ENCODE measurements at places on chromosomes 1 and 21. TPM values are rescaled to one million over a fixed set of nuclear protein-coding genes. Genes with fewer than 3 reads are reported as not detected.

Gene FCRL6
- total RNA-seq: not detected

DNA sequence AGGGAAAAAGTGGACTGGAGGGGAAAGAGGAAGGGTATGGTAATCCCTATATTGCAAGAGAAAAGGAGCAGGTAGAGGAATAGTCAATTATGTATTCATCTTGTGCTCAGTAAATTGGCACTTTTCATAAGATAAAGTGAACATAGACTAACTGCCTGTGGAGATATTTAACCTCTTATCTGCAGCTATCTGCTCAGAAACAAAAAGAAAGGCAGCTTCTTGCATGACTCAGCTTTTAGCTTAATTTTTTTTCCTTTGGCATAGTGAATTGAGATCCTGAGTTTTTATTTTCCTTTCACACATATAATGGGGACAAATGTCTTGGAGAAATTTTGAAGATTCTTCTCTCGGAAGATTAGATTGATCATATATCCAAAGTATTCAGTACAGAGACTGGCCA lies 127.6 kb upstream of the F3 start:
- no peak overlapping the region for H3K27ac ChIP-seq
- DNase-seq: no peak
- H3K4me3 ChIP-seq: no peak overlapping the region
- peaks cover 11% of the 10 kb centered on the region for H3K36me3 ChIP-seq
- peaks cover 11% of the 10 kb centered on the region for H3K4me1 ChIP-seq

DNA sequence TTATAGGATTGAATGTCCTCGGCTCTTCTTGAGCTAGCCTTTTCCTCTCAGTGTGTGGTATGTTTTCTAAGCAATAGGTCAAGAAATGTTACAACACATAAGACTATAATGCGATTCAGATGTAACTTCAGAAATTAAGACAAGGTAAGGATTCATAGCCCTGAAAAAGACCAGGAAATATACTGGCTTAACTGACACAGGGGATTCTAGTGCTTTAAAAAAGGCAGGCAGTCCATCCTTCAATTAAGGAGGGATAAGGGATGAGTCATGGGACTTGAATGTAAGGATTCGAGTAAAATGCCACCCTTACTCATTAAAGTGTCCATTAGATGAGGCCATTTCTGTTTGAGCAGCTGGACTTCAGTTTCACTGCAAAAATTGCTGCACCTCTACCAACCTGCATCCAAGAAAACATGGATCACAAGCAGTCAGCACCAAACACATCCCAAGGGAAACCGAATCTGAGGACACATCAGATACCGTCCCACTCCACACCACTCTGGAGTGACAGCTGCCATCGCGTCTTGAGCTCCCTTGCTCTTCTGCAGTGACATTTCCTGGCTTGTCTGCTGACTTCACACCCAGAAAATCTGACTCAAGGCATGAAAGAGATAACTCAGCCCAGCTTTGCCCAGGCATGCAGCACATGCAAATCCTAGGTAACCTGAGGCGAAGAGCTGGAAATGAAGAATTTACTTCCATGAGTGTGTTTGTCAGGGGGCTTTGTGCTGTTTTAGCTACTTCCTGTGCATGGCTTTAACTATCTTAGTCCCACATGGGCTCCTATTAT lies 37.8 kb downstream of the NGF start:
- no peak overlapping the region for H3K4me3 ChIP-seq
- H3K27ac ChIP-seq: no peak overlapping the region
- peaks cover 6% of the 10 kb centered on the region for H3K4me1 ChIP-seq

Gene SELP
- not detected for total RNA-seq

Gene LRRC39
- 0.37 TPM for total RNA-seq

DNA sequence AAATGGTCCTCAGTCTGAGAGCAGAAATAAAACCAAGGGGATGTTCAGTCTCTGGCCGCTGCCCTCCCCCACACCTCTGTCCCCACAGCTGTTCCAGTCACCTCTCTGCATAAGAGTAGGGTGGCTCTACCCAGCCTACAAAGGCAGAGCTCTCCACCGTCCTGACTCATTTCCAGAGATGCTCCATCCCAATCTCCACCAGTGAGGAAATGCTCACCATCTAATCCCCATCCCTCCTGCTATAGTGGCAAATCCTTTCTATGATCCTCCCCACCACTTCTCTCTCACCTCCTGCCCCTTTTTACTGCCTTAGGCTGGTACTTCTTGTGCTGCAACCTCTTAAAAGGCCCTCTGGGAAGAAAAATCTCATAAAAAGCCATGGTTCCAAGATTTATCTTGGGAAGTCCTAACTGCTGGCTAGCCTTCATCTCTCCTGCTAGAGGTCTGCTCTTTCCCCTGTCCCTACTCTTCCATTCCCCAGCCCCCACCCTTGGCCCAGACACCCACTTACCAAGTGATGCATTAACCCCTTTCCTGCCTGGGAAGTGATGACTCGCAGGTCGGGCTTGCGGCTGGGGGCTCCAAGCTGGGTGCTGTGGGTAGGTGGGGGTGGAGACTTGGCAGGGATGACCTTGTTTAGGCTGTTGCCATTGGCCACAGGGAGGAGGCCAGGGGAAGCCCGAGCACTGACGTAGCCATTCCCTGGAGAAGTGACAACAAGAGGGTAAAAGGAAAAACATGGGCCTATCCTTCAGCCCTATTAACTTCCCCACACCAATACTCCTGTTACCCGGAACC lies 23.9 kb downstream of the MEF2D start:
- peak; percentile 81 for DNase-seq
- H3K4me3 ChIP-seq: no peak overlapping the region
- H3K36me3 ChIP-seq: peaks cover 15% of the 10 kb centered on the region
- no peak overlapping the region for H3K27ac ChIP-seq
- H3K4me1 ChIP-seq: no peaks in the 10 kb centered on the region

DNA sequence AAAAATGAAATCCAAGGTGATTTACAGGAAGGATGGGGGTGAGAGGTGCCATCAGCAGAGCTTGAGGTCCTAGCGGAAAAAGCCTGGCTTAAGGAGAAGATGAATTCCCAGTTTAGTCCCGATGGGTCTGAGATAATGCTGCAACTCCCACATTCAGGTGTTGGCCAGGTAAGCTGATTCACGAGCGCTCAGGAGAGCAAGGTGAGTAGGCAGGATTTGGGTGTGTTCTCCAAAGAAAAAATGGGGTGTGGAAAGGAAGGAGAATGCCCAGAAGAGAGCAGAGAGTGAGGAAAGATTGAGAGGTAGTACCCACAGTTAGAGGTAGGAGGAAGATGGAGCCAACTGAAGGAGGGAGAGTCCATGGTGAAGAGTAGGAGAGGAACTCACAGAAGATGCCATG lies 12.5 kb downstream of the RIMS3 start:
- H3K4me3 ChIP-seq: no peak overlapping the region
- no peaks in the 10 kb centered on the region for H3K27me3 ChIP-seq
- peaks cover 5% of the 10 kb centered on the region for H3K4me1 ChIP-seq
- H3K36me3 ChIP-seq: no peaks in the 10 kb centered on the region

GRCh38 chr1:160963521-160963920 lies 8.9 kb upstream of the ITLN2 start:
- no peak for DNase-seq
- no peaks in the 10 kb centered on the region for H3K27me3 ChIP-seq
- H3K4me3 ChIP-seq: no peak overlapping the region
- no peak overlapping the region for H3K27ac ChIP-seq
- H3K36me3 ChIP-seq: no peaks in the 10 kb centered on the region

GRCh38 chr1:20410503-20410902 lies 75.5 kb downstream of the CAMK2N1 start:
- peaks cover 18% of the 10 kb centered on the region for H3K27me3 ChIP-seq
- H3K4me1 ChIP-seq: no peaks in the 10 kb centered on the region
- H3K36me3 ChIP-seq: no peaks in the 10 kb centered on the region
- DNase-seq: no peak
- H3K27ac ChIP-seq: no peak overlapping the region

DNA sequence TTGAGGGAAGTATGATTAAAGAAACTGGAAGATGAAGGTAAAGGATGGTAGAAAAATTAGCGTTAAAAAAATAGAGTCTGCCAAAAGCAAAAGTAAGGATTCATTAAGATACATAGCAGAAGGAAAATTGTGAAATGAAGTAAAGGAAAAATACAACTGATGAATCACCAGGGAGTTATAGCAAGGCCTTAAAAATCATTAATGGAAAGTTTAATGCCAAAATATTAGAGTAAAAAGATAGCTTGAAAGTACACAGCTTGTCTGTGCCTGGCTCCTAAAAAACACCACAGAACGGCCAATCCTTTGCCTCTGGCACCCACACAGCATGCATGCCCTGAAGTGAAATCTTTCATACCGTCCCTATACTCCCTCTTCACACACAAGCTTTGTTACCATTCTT lies 66.9 kb upstream of the APOBEC4 start:
- no peak overlapping the region for H3K27ac ChIP-seq
- H3K4me1 ChIP-seq: peaks cover 3% of the 10 kb centered on the region
- no peaks in the 10 kb centered on the region for H3K27me3 ChIP-seq
- no peak for DNase-seq
- H3K4me3 ChIP-seq: no peak overlapping the region
- H3K36me3 ChIP-seq: no peaks in the 10 kb centered on the region

DNA sequence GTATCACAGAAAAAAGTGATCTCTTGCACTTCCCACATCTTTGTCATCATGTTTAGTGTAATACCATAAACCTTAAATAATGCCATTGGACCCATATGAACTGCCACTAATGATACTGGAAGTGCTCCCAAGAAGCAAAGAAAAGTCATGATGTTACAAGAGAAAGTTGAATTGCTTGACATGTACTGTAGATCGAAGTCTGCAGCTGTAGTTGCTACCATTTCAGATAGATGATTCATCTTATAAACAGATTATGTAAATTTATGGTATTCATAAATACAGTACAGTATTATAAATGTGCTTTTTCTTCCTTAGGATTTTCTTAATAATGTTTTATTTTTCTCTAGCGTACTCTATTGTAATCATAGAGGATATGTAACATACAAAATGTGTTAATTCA lies 30.1 kb upstream of the LAMC2 start:
- no peak for DNase-seq
- H3K27ac ChIP-seq: no peak overlapping the region
- H3K36me3 ChIP-seq: no peaks in the 10 kb centered on the region
- no peak overlapping the region for H3K4me3 ChIP-seq
- no peaks in the 10 kb centered on the region for H3K27me3 ChIP-seq
- H3K4me1 ChIP-seq: no peaks in the 10 kb centered on the region

DNA sequence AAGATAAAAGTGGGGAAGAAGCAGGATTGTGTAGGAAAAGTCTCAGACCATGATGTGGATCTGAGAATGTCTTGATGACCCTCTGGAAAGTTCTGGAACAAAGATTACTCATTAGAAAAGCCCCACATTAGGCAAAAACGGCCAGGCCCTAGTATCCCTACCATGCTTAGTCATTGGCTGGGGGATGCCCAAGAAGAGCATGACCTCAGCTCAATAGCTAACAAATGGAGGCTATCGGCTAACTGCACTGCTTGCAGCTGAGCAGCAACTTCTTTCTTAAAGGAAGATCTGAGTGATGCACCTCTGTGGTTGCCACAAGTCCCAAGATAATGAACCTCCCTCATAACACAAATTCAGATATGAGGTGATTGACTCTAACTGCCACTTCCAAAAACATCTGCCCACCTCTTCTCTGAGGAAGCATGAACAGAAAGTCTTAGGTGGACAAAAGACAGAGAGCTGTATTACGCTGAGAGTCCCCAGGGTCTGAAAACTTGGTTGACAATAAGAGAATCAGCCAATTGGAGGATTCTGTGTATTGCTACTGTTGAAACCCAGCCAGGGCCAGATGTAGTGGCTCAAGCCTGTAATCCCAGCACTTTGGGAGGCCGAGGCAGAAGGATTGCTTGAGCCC lies 64.6 kb upstream of the AK4 start:
- H3K4me1 ChIP-seq: no peaks in the 10 kb centered on the region
- DNase-seq: no peak
- no peak overlapping the region for H3K27ac ChIP-seq
- H3K27me3 ChIP-seq: no peaks in the 10 kb centered on the region
- H3K4me3 ChIP-seq: no peak overlapping the region

Gene CHODL
- 3.5 TPM for total RNA-seq
